LNCaP clone FGC (cell line): ENCODE measurements at places on chromosomes 4 and X.
A peak's percentile ranks its signal among the peaks of the same experiment; 100 is the strongest.

GRCh38 chr4:163077680-163078079 lies 89.0 kb downstream of the NAF1 start:
- DNase-seq, result no peak

GRCh38 chr4:142687547-142688275 lies 158.4 kb downstream of the INPP4B start:
- no peak for DNase-seq

- DNase-seq, result no peak
These were observed 8.6 kb downstream of the APEX2 start for GRCh38 chrX:55008571-55009358.

DNA sequence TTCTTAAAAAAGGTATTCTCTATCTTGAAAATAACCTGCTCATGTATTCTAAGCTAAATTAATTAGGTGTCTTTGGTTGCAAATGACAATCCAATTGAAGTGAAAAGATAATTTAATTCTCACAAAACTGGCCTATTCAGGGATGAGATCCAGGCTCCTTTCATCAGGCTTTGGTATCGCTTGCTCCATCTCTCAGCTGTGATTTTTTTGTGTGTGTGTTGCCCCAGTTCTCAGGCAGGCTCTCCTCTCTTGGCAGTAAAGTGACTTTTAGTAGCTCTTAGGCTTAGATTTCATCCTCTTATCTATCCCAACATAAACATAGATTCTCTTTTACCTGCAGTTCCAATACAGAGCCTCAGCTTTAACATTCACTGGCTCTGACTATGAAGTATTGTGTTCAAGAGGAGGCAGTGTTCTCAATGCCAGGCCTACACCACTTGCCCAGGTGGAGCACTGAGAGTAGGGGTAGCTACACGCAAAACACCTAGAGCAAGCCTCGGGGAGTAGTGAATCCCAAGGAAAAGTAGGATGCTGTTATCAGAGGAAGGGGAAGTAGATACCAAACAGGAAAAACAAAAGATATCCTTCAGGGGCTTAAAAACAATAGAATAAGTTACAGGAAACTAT lies 392.4 kb upstream of the ATOH1 start:
- DNase-seq, result no peak

DNA sequence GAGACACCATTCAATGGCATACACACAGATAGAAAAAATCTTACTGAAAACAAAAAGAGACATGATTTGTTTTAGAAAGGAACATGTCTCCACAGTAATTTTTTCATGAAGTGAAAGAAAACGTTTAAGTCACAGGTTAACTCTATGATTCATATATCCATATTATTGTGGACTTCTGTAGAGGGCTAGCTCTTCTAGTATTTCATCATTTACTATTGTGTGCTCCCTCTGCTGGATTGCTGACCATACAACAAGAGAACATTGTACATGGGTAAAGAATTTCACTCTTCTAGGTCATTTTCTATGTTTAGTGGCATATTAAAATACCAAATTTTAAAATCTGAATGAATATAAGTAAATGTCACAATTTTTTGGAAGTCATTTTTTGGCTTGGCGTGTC lies 91.8 kb upstream of the POU3F4 start:
- DNase-seq, result no peak

DNA sequence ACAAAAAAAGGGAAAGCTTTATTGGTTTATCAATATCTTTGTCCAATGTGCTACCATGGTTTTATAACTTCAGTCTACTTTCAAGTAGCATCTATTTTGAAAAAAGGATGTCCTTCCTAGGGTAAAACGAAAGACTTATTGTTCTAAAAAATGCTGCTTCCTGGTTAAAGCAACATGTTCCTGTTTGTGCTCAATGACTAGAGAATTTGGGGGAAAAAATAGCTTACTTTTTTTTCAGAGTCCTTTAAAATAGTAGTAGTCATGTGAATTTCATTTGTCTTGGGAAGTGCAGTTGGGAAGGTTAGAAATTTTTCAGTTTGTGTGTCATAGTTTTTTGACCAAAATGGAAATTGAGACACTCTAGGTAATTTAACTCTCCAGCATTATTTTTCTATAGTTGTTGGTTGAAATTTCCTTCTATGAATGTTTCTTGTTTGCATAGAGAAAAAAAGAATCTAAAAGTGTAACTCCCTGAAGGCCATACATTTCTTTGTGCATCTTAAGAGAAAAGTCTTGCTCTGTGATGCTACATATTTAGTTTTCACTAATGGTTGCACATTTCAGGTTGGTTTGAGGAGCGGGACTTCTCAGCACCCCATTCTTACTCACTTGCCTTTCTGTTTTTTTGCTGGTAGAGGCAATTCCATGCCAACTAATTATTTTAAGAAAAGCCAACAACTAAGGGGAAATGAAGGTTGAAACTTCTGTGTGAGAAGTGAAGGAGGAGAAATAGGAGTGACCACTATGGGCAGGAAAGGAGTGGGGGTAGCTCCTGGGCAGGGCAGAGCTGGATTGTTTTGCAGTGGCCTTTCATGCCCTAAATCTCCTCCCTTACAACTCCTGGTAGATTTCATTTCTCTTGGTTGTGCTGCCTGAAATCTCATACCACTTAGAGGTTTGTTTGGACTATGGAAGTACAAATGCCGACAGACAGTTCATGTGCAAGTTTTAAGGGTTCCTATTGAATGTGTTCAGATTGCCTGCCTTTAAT lies 76.4 kb downstream of the RAPGEF2 start:
- no peak for DNase-seq

DNA sequence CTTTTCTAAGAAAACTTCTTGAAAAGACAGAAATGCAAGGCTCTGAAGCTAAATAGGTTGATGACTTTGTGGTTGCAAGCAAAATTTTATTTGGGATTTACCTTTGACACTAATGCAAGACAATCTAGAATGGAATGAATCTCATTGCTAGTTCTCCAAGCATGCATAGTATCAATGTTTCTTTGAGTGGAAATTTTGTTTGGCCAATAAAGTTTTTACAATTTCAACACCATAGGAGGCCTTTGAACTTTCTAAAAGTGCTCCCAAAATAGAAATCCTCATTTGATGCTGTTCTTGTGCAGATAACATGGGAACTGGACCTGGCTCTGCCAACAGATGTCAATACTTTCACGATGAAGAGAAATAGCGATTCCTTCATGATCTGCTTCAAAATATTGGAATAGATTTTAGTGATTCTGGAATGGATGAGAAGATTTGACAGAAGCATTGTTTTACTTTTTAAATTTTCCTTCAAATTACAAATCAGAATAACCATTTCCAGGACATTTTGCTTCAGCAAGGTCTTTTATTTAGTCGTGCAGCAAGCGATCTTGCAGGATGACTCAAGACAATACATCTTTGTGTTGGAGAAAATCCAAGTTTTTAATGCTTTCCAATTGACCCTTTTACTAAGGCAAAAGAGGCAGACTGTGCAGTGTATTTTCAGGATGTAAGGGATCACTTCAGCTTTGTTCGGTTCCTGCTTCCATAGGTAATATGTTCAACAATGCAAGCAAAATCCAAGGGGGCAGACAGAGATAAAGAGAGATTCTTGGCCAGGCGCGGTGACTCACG lies 51.7 kb upstream of the OTUD4 start:
- DNase-seq, result no peak

DNA sequence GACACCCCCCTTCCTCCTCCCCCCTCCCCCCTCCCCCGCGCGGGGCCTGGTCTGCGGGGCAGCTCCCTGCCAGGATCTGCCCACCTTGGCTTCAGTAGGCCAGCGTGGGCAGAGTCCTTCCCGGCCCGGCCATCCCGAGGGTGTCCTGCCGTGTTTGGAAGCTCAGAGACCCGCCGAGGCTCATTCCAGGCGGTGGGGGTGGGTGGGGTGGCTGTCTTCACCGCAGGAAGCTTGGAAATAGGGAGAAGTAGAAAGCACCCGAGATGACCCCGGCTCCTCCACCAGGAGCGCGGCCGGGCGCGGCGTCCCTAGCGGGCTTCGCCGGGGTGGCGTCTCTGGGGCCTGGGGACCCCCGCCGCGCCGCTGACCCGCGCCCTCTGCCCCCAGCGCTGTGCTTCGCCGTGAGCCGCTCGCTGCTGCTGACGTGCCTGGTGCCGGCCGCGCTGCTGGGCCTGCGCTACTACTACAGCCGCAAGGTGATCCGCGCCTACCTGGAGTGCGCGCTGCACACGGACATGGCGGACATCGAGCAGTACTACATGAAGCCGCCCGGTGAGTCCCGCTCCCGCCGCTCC lies 1.6 kb downstream of the NAT8L start:
- DNase-seq, result no peak

DNA sequence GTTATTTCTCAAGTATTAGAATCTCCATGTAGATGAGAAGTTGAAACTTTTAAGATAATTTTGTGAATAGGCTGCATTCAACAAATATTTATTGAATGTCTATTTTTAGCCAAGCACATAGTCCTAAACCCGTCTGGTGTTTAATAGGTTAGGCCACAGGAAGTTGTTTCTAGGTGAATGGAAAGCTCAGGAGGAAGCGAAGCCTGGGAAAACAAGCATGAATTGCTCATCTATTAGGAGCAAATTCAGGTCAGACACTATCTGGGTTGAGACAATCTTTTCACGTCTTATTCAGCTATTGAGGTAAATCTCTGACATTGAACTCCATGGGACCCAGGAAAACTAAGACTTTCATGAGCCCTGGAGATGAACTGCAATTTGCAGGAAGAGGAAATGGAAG lies 43.1 kb upstream of the FREM3 start:
- no peak for DNase-seq

GRCh38 chr4:41334182-41334581 lies 77.5 kb downstream of the UCHL1 start:
- DNase-seq, result peak; percentile 97

DNA sequence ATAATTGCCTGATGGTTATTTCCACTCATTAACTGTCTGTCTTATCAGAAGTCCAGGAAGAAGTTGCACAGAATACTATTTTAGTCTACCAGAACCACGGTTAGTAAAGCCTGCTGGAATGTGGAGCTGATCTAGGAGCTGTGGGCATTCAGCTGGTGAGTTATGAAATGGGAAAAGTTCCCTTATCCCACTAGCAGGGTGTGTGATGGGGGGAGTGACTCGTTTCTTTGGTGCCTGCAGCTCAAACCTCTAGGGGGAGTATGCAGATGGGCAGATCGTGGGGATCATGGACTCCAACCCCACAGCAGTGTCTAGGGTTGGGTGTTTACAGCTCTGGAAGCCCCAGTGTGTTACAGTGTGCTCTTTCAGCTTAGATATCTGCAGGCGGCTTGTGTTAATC lies 305.7 kb upstream of the BOD1L1 start:
- no peak for DNase-seq

DNA sequence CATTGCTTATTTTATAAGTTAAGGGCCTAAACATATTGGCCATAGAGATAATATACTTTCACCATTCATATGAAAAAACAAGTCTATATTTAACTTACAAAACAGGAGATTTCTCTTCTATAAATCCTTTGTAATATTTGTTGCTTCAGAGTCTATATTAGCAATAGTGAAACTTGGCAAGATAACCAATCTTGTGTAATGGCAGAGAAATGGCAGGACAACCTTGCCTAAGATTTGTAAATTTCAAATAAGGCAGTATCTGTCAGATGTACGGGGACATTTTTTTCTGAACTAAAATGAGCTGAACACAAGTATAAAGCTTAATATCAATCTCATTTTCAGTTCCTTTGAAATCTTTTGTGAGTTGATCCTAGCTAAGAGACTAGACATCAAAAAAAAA lies 17.8 kb upstream of the CPEB2 start:
- DNase-seq, result no peak

GRCh38 chr4:107035819-107036583 lies at the start of gene DKK2:
Gene DKK2 (minus strand): TSS chr4:107036313. CDS start chr4:107035591, 722 bp downstream.
- DNase-seq, result no peak

DNA sequence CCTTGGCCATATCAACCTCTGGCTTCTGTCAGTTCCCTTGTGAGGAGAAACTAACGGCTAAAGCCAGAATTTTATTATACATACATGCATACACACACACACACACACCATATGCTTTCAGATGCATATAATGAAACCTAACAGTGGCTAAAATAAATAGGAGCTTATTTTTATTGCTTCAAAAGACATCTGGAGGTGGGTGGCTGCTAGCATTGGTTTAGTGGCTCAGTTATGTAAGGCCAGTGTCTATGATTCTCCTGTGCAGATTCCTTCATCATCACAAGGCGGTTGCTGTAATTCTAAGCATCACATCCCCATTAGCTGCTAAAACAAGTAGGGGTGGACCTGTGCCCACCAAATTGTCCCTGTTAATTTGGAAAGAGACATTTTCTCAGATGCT lies 110.8 kb downstream of the MAPK10 start:
- no peak for DNase-seq

- DNase-seq, result no peak
These were observed 168.2 kb downstream of the DCTD start for GRCh38 chr4:182748949-182749348.

DNA sequence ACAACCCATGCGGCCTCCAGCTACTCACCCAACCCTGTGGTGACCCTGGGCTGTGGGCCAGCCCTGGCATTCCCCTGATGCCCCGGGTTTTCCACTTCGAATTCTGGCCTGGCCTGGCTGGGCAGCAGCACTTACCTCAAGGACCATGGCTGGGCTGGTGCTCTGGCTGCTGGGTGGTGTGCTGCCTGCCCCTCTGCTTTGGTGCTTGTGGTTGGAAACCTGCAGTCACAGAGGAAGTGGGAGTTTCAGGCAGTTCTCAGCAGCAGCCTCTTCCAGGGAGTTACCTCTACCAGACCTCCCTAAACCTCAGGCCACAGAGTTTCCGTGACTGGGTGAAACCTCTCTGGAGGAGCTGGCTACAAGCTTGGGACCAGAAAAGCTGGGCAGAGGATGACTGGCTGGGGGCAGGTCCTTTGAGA lies at the start of gene CXCR3:
CXCR3 (minus strand) TSS at position 209 of the 419 bp plus-strand sequence; CDS start at position 147, 62 bp downstream.
- no peak for DNase-seq

- no peak for DNase-seq
These were observed 33.5 kb upstream of the ITM2A start for GRCh38 chrX:79400623-79401022.

- DNase-seq, result no peak
These were observed 87.3 kb upstream of the TET2 start for GRCh38 chr4:105059337-105059736.

DNA sequence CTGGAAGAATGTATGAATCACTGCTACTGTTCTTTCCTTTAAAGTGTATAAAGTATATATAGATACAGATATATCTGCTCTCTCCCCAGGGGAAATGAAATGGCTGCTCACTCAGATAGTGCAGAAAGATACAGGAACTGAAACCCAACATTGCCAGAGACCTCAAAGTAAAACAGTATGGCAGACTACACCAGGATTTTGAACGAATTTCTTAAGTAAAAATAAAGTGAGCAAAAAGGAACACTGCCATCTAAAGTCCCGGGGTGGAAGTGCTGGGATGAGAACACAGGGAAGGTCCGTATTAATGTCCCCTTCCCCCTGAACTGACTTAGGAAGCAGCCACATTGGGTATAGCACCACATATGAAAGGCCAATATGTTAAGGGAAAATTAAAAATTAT lies 93.4 kb downstream of the TMA16 start:
- DNase-seq, result no peak

- DNase-seq, result no peak
These were observed 827.9 kb downstream of the PCDH7 start for GRCh38 chr4:31548021-31548420.

GRCh38 chr4:9994246-9994847 lies 26.9 kb downstream of the SLC2A9 start:
- DNase-seq, result no peak
